CD4-positive, alpha-beta T cell treated with Interferon alpha-2 for 1 hour (primary cell): ENCODE measurements at places on chromosomes 16 and 17.

GRCh38 chr17:76265624-76266243, 586 bp downstream of the UBALD2 start:
- peak; percentile 71 for DNase-seq

- peak; percentile 88 for DNase-seq
Measured at GRCh38 chr17:40480501-40481003, 20.9 kb downstream of the TNS4 start.

- no peak for DNase-seq
Measured at GRCh38 chr16:78576941-78577340, 477.5 kb downstream of the WWOX start.

GRCh38 chr17:11332706-11333105, 91.7 kb downstream of the SHISA6 start:
- DNase-seq, result no peak

DNA sequence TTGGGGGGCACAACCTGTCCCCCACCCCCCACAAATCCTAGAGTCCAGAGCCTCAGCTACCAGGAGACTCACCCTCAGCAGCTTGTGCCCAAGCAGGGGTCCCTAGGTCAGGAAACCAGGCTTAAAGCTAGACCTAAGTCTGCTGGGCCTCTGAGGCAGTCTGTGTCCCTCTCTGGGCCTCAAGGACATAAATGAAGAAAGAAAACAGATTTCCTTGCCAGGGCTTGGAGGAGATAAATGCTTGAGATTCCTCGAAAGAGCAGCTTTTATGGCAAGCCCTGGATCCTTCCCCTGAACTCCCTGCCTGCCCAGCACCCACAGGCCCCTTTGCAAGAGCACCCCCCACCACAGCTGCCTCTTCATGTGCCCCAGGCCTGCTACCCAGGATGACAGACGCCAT, 3.3 kb downstream of the SRCIN1 start:
- DNase-seq, result no peak
